ENCODE measurements at places on chromosomes 12 and 14. TPM values are rescaled to one million over a fixed set of nuclear protein-coding genes. Genes with fewer than 3 reads are reported as not detected.

Gene RASSF9
- polyA plus RNA-seq = not detected

Gene SMOC1
- not detected for polyA plus RNA-seq

Gene MFAP5
- not detected for polyA plus RNA-seq

Gene WIF1
- polyA plus RNA-seq = not detected

Gene PGF
- not detected for polyA plus RNA-seq

Gene CMKLR1
- not detected for polyA plus RNA-seq

Gene KRT77
- polyA plus RNA-seq = not detected

Gene NEDD1
- polyA plus RNA-seq = 32.2 TPM

Gene BTBD7
- 6.7 TPM for polyA plus RNA-seq

Gene SOAT2
- 0.71 TPM for polyA plus RNA-seq

Gene CYP46A1
- 0.02 TPM for polyA plus RNA-seq

Gene DEPDC4
- 1.0 TPM for polyA plus RNA-seq

Gene CRY1
- 26.5 TPM for polyA plus RNA-seq

Gene ACOT6
- not detected for polyA plus RNA-seq

Gene CLEC4D
- polyA plus RNA-seq = not detected

Gene INHBC
- not detected for polyA plus RNA-seq

Gene ANP32D
- polyA plus RNA-seq = not detected
